Mucosa of descending colon (tissue), 3 donors: ENCODE measurements at places on chromosomes 6 and 20. TPM values are rescaled to one million over a fixed set of nuclear protein-coding genes. Genes with fewer than 3 reads are reported as not detected.

DEFB132 gene
- not detected for total RNA-seq

TULP1 gene
- total RNA-seq = not detected

OR5V1 gene
- total RNA-seq = not detected

CLPSL1 gene
- not detected for total RNA-seq

- no peak for DNase-seq
These were observed 39.7 kb upstream of the CLVS2 start for GRCh38 chr6:122956376-122956775.

- no peak for DNase-seq
These were observed 62.7 kb downstream of the NOL4L start for GRCh38 chr20:32522526-32522775.

GRCh38 chr6:138795809-138796603, at the start of gene ECT2L:
Gene ECT2L, plus strand, starts transcription at chr6:138796087. Its CDS starts 17,188 bp downstream, at chr6:138813275.
- DNase-seq = peak; percentile 69

- DNase-seq = no peak
These were observed 28.5 kb downstream of the SF3B5 start for GRCh38 chr6:144066741-144067484.

DNA sequence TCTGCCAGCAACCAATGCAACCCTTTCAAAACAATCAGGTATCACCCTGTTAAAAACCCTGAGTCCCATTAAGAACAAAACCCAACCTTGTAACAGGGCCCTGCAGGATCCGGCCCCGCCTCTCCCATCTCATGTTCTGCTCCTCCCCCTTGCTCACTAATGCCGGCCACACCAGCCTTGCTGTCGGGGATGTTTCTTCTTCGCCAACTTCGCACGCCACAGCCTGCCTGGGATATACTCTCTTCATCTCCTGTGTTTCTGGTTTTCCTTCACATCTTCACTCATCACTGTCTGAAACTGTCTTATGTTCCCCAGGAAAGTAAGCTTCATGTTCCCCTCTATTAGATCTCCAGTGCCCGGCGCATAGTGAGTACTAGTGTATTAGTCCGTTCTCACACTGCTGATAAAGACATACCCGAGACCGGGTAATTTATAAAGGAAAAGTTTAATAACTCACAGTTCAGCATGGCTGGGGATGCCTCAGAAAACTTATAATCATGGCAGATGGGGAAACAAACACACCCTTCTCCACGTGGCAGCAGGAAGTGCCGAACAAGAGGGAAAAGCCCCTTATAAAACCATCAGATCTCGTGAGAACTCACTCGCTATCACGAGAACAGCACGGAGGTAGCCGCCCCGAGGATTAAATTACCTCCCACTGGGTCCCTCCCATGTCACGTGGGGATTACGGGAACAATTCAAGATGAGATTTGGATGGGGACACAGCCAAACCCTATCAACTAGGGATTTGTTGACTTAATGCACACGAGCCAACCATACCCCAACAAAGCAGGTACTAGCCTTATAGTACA, 5.1 kb downstream of the TP53RK start:
- DNase-seq = no peak

DNA sequence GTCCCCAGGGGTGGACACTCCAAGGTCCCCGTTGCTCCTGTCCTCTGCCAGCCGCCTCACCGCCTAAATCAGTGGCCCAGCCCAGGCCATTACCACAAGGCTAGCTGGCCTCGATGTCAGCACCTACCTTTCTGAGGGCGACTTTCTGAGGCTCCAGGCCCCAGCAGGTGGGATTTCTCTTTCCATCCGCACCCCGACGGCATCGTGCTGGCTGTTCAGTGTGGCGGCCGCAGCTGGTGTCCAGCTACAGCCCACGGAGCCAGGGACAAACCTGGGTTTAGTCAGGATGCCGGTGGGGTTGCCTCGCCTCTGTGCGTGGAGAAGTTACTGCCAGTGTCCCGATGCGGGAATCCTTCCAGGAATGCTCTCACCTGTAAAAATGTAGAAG, 60.8 kb downstream of the ERMARD start:
- no peak for DNase-seq
